ENCODE measurements at places on chromosomes 16 and 17.

DNA sequence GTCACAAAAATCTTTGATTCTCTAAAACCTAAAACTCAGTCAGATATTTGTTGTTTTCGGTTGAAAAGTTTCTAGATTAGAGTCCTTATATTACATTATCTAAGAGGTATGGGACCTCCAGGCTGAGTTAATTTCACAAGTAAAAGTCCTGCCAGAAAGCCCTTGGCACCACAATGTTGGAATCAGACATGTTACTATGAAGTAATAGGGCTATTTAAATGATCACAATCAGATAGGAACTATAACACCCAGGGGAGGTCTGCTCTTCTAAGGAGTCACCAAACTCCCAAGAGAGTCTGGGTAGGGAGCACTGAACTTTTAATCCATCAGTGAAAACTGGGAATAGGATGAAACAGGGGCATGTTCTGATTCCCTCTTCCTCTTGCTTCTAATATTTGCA lies 54.2 kb downstream of the WIPI1 start:
- no peak for DNase-seq

- no peak for DNase-seq
Measured at GRCh38 chr16:79560318-79560717, 40.2 kb downstream of the MAF start.

GRCh38 chr17:9269350-9270035 lies 248.2 kb downstream of the NTN1 start:
- DNase-seq = no peak

GRCh38 chr16:79850348-79850747 lies 249.8 kb upstream of the MAF start:
- no peak for DNase-seq

- no peak for DNase-seq
Measured at GRCh38 chr17:42784409-42784808, 4.0 kb downstream of the WNK4 start.

- DNase-seq = no peak
Measured at GRCh38 chr17:5892921-5893675, 177.1 kb upstream of the WSCD1 start.

DNA sequence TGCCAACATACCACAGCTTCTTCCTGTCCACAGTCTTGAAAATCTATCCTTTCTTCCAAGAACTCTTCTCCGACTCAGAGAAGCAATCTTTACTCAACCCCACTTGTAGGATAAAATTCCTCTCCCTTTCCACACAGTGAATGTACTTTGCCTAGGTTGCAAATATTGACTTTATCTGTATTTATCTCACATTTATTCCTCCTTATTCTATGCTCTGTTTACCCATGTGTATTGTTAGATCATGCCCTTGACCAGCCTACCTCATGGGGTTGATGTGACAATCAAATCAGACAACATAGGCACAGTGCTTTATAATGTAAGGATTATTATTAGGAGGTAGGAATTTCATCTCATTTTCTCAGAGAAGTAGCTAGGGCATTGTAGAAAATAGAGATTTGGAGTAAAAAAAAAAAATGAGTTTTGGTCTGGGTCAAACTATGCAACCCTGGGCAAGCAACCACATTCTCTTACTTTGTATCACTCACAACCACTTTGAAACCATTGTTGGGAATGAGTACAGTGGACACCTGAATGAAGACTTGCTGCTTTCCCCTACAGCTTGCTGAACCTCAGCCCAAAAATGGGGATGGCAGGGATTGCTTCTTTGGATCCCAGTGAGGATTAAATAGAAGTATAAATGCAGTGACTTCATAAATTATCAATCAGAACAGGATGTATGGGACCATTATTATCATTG lies 9.1 kb upstream of the SLC35B1 start:
- DNase-seq = no peak

- DNase-seq = no peak
Measured at GRCh38 chr17:37737971-37738370, 6.9 kb downstream of the HNF1B start.

DNA sequence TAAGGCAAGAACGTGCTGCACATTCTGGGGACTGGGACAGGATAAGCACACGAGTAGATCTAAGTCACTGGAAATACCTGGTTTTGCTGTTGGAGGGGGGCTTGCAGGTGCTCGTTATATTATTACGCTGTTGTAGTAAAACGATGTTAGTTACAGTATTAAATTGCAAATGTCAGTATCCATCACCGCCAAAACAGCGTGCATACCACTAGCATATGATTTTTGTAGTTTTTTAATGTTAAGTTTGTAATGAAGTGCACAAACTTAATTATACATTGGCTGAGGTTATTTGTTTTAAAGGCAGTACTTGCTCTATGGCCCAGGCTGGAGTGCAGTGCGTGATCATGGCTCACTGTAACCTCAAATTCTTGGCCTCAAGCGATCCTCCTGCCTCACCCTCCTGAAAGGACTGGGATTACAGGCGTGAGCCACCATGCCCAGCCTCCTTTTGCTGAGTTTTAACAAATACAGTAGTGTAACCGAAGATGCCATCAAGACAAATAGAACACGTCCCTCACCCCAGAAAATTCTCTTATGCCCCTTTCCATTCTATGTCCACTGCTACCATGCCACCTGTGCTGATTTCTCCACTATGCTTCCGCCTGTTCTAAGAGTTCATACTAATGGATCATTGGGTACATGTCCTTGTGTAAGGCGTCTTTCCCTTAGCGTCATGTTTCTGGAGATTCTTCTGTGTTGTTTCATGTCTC lies 20.7 kb upstream of the CSNK1D start:
- no peak for DNase-seq

GRCh38 chr17:82921426-82921825 lies 81.6 kb upstream of the ZNF750 start:
- DNase-seq = no peak

GRCh38 chr17:9367156-9367555 lies 208.5 kb downstream of the STX8 start:
- DNase-seq = no peak

DNA sequence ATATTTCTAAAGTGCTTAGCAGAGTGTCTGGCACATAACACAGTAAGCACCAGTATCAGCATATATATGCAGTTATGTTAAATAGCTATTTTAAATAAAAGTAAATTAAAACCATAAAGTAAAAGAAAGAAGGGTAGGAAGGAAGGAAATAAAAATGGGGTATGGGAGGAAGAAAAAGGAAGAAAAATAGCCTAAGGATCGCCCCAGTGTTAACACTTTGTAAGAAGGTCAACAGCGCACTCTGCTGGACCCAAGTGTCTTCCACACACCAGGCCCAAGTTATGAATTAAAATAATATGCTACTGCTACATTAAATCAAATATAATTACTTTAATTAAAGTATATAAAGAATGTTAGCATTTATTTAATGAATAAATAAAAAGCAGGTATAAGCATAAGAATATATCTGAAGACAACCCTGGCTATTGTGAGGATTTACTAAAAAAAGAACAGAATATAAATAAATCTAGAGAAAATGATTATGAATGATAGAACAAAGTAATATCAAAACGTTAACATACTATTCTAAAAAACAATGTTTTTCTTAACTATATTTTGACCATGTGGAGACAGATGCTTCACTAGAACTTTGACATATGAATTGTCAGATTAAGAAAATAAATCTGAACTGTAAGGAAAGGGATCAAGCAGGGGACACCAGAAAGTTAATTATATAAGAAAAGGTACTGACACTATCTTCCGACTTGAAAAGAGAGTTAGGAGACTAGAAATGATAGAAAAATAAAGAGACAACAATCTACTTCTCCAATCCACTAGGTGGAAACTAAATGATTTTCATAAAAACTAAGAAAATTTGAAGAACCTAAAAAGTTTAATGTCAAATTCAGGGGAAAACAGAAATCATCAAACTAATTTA lies 25.9 kb downstream of the BRIP1 start:
- DNase-seq = peak; percentile 22

DNA sequence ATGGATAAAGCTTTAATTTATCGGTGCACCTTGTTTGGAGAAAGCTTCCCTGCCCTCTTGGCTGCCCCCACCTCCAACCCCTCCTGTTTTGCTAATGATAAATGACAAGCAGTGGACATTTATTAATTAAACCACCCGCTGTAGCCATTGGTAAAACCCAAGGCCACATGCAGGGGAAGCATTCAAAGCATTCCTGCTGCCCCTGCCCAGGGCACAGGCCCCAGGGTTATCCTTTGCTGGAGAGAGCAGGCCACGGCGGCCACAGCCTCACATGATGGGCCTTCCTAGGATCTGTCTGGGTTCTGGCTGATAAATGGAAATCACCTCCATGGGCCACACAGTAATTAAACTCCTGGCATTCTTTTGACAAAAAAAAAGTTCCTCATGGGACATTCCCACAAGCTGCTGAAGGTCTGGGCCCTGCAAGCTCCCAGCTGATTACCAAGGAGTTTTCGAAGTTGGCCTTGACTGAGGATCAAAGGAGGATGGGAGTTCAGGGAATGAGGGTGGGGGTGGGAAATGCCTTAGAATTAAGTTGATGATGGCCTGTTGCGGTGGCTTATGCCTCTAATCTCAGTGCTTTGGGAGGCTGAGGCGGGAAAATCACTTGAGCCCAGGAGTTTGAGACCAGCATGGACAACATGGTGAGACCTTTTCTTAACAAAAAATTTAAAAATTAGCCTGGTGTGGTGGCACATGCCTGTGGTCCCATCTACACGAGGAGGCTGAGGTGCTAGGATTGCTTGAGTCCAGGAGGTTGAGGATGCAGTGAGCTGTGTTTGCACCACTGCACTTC lies 35.5 kb downstream of the SOST start:
- DNase-seq = no peak

- DNase-seq = no peak
Measured at GRCh38 chr16:71846431-71846830, 655 bp downstream of the ATXN1L start.

DNA sequence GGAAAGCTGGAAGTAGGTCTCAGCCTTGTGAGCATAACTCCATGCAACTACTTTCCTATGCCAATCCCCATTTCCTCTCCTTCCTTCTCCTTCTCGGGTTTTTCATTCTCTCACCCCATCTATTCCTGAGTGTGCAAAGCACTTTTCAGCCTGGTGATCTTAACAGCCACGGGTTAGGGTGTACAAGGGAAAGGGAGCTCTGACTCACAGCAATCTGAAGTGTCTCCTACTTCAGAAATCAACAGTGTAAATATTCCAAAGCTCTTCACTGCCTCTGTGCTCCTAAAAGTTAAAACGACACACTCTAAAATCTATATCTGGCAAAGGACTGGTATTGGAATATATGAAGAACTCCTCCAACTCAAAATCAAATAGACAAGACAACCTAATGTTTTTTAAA lies 268.0 kb upstream of the IRX3 start:
- no peak for DNase-seq

DNA sequence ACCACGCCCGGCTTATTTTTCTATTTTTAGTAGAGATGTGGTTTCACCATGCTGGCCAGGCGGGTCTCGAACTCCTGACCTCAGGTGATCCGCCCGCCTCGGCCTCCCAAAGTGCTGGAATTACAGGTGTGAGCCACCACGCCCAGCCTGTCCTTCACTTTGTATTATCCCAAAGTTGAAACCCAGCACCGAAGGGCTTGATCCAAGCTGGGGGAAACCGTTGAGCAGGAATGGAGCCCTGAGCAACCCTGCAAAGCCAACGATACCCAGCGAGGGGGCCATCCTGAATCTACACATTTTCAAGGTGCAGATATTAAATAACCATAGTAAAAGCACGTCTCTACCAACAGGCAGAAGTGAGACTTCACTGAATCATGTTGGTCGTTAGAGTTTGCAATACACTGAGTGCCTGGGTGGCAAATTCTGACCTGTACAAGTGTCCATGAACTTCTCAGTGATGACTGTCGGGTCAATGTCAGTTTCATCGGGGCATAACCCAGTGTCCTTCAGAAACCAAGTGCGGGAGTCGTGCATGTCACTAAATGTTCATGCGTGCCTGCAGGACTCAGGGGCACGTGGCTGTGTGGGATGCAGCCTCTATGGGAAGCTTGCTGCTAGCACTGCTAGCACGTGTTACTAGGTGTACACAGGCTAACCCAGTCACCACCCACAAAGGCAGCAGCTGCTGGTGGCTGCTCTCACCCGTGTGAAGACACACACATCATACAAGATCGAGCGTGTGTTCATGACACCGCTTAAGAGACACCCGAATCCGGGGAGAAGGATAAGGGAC lies 10.5 kb upstream of the RBFOX3 start:
- no peak for DNase-seq

DNA sequence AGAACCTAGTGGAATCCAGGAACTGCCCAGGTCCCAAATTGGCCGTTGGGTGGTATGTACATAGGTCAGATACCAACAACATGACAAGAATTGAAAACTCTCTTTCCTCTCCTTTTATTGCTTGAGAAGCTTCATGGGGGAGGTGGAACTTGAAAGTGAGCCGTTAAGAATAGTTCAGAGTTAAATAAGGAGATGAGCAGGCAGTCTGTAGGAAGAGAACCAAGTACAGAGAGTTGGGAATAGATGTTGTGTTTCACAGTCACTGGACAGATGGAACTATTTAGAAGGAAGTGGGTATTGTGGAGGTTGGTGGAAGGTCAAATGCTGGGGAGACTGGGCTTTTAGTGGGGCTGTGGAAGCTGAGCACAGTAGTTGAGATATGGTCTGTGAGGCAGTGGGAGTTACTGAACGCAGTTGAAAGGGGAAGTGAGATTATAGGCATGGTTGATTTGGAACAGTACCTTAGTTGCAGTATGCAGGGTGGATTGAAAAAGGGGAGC lies 26.4 kb downstream of the ARHGAP44 start:
- no peak for DNase-seq

- no peak for DNase-seq
Measured at GRCh38 chr17:35160354-35161201, 13.0 kb downstream of the UNC45B start.

DNA sequence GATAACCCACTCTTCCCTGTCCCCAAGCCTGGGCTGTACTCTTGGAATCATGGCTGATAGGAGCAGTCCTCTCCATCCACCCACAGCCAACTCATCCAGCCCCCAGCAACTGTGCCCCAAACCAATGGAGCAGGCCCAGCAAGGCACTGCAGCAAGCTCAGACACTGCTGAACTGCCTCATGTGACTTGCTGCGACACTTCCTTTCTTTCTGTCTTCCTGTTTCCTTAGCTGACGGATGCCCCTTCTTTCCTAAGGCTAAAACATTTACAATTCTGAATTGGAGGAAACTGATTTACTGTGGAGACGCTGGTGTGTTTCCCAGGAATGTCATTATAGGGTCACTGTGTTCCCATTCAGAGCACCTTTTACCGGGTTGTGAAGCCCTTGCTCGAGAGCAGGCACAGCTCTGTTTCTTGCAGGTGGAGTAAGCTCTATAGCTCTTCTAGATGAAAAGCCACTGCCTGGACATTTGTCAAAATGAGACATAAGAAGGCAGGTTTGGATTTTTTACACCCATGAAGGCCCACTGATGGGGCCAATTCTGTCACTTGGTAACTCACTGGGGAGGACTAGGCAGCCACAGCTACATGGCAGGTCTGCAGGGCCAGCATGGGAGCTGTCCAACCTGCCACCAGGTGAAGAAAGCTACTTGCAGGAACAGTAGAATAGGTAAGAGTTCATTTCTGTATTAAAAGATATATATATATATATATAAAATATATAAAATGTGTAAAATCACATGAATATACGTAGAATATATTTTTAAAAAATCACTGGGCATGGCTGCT lies 27.4 kb downstream of the TMEM11 start:
- no peak for DNase-seq

GRCh38 chr16:324451-325334 lies 27.8 kb downstream of the AXIN1 start:
- no peak for DNase-seq

- DNase-seq = no peak
Measured at GRCh38 chr17:2227025-2227699, 76.4 kb downstream of the SMG6 start.

GRCh38 chr17:79027274-79027924 lies 3.4 kb downstream of the C1QTNF1 start:
- no peak for DNase-seq

GRCh38 chr17:35241520-35241919 lies 1.4 kb upstream of the SLFN5 start:
- DNase-seq = no peak

Data from NCI-H2081 treated with DMSO at 0.1 percent for 48 hours (cell line).